Fibroblast of the conjunctiva (primary cell): ENCODE measurements at places on chromosomes 5 and 9.

GRCh38 chr9:12808569-12808968, 33.7 kb downstream of the LURAP1L start:
- DNase-seq = no peak

- DNase-seq = no peak
Observed at GRCh38 chr9:100229136-100229535, 123.6 kb downstream of the TEX10 start.

DNA sequence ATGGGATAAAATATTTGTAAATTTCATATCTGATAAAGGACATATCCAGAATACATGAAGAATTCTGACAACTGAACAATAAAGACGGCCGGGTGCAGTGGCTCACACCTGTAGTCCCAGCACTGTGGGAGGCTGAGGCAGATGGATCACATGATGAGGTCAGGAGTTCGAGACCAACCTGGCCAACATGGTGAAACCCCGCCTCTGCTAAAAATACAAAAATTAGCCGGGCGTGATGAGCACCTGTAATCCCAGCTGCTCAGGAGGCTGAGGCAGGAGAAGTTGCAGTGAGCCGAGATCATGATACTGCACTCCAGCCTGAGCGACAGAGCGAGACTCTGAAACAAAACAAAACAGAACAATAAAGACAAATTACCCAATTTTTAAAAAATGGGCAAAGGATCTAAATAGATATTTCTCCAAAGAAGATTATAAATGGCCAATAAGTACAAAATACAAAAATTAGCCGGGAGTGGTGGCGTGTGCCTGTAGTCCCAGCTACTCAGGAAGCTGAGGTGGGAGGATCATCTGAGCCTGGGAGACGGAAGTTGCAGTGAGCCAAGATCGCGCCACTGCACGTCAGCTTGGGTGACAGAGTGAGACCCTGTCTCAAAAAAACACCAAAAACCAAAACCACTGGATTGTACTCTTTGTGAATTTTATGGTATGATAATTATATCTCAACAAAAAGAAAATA, 9.6 kb upstream of the NSD1 start:
- DNase-seq = no peak

DNA sequence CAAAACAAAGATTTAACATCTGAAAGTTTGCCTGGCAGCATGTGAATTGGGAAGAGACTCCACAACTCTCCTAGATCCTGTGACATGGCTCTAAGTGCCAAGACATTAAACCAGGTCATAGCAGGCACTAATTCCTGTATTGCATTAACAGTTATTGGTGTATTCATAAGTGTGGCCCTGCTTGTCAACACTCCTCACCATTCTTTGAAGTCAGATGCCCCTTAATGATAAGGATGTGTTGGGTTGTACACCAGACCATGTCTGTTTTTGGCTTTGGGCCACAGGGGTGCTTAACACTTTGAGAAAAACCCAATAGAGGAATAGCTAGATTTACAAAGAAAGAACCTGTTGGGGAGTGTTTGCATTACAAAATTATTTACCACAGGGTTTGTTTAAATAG, 43.4 kb upstream of the PDE8B start:
- no peak for DNase-seq

- DNase-seq = no peak
Observed at GRCh38 chr9:112020680-112021596, 124.3 kb downstream of the UGCG start.

- DNase-seq = no peak
Observed at GRCh38 chr5:72012906-72013305, 94.4 kb upstream of the MAP1B start.

- no peak for DNase-seq
Observed at GRCh38 chr9:31730398-31730797, 654.0 kb upstream of the ACO1 start.

GRCh38 chr5:160427607-160428006, 6.0 kb downstream of the PTTG1 start:
- no peak for DNase-seq

GRCh38 chr5:37251665-37252064, 2.5 kb upstream of the CPLANE1 start:
- no peak for DNase-seq

- no peak for DNase-seq
Observed at GRCh38 chr9:116020146-116020545, 133.4 kb upstream of the PAPPA start.

GRCh38 chr5:65882278-65882677, 44.1 kb upstream of the ERBIN start:
- DNase-seq = no peak

DNA sequence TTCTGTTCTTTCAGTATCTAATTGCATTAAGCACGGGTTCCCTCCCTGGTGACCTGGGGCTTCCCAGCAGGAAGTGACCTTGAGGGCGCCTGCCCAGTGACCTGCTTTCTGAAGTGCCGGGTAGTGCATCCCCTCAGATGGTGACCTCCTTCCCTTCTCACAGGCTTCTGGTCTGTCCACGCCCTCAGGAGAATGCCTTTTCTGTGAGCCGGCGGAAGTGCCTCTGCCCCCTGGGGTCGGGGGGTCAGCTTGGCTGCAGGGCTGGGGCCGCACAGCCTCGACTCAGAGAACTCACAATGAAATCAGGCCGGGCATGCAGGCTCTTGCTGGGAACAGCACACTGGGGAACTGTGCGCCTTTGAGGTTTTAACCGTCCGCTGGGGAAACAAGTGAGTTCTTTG, 124.5 kb upstream of the PHYKPL start:
- no peak for DNase-seq

DNA sequence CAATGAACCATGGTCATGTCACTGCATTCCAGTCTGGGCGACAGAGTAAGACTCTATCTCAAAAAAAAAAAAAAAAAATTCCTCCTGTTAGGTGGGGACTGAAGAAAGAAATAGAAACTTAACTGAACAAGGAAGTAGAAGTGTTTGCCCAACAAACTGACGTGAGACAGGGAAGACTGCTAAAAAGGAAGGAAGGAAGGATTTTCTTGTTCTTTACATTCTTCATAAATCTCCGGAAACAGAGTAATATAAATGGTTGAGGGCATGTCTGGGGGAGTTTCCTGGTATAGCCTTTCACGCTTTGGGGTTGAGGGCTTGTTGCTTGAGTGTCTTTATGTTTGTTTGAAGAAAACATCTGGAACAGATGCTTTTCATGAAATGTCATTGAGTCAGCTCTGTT, 3.1 kb downstream of the TOR1B start:
- DNase-seq = no peak

GRCh38 chr5:138647261-138647788, 72.1 kb upstream of the HSPA9 start:
- no peak for DNase-seq

GRCh38 chr9:134494905-134495304, 146.7 kb upstream of the COL5A1 start:
- no peak for DNase-seq

GRCh38 chr5:35884773-35885172, 28.1 kb downstream of the IL7R start:
- DNase-seq = no peak

GRCh38 chr5:15463231-15463980, 36.6 kb upstream of the FBXL7 start:
- DNase-seq = peak; percentile 5

DNA sequence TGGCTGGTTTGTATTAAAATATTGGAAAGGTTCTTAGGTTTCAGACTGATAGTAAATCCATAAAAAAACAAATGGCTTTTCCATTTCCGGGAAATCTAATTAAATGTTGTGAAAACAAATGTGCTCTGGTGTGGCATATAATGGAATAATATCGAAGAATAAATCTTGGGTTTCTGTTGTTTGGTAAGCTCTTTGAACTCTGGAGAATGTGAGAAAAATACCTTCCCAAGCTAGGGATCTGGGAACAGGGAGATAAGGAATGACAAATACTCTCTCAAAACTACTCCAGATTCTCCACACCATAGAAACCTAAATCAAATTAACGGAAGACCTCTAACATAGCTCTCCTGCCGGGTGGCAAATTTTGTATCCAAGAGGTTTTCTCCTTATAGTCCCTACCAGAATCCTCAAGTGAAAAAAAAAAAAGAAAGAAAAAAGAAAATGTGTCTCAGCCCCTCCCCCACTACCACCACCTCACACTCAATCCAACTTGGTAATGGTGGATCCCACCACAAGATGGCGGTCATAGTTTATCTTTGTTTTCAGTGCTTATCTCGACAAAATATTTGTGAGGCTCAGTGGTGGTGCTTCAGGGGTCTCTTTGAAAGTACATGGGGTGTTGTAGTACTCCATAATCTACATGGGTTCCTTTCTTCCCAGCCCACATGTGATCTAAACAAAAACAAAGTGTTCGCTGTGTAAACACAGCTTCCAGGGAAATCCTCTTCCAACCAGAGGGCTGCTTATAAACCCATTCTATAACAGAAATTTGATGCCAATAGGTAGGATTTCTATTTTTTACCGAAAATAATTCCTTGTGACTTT, 54.5 kb upstream of the FST start:
- DNase-seq = no peak

- DNase-seq = no peak
Observed at GRCh38 chr5:176653401-176654385, 6.4 kb downstream of the TSPAN17 start.

GRCh38 chr5:143402553-143403333, 743 bp downstream of the NR3C1 start:
- no peak for DNase-seq
